ENCODE measurements at places on chromosomes 16 and 17.

DNA sequence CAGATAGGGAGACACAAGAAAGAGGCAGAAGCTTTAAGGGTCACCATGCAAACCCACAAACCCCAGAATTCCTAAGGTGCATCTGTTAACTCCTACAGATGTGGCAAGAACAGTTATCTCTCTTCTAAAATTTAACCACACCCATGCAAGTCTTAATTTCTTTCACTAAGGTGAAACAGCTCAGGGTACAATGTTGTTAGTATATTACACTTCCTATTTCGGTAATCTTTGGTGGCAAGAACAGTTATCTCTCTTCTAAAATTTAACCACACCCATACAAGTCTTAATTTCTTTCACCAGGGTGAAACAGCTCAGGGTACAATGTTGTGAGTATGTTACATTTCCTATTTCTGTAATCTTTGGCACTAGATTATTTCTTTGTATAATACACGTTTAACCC, 6.6 kb downstream of the CCL23 start:
- DNase-seq = no peak

DNA sequence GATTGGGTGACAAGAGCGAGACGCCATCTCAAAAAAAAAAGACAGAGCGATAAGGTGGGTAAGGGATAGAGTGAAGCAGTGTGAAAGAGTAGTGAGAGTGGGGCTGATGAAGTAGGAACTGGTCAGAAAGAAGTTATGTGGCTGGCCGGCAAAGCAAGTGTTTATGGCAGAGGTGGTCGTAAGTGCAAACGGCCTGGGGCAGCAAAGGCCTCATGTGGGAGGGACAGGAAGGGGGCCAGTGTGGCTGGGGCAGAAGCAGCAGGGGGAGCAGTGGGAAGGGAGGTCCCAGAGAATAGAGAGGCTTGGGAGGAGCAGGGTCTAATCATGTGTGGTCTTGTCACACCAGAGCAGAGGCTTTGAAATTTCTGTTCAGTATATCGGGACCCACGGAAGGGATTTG, 186.2 kb downstream of the HS3ST3B1 start:
- DNase-seq = no peak

DNA sequence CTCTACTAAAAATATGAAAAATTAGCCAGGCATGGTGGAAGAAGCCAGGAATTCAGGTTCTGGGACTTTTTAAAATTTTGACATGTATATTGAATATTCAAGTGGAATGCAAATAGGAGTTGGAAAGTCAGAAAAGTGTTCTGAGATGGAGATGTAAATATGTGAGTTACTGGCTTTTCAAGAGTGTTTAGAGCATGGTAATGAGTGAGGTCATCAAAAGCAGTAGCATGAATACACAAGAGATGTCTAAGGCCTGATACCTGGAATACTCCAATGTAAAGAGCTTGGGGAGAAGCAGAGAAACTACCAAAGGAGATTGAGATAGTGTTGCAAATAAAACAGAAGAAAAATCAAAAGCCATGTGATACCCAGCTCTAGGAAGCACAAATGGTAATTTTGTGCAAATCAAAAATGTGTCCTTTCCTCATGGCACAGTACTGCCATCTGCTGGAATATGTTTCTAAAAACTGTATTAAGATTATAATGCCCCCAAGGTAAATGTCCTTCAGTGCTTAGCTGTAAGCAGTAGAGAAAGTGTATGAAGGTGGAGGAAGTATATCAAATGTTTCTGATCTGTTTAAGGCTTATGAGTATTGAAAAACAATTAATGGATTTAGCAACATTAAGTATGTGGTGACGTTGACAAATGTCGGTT, 908.4 kb downstream of the KCNJ18 start:
- peak; percentile 1 for DNase-seq

GRCh38 chr17:65523853-65524664, 37.4 kb downstream of the AXIN2 start:
- DNase-seq = no peak

GRCh38 chr17:2932946-2933345, 130.5 kb downstream of the OR1D5 start:
- no peak for DNase-seq

GRCh38 chr17:58415371-58416055, 1.8 kb downstream of the RNF43 start:
- DNase-seq = no peak

- DNase-seq = peak; percentile 74
These were observed 1.4 kb upstream of the KANSL1 start for GRCh38 chr17:46194393-46195216.

- DNase-seq = no peak
These were observed 42.6 kb upstream of the CLEC18B start for GRCh38 chr16:74463888-74464287.

- no peak for DNase-seq
These were observed 1.4 kb downstream of the DNASE1L2 start for GRCh38 chr16:2237493-2238149.

- DNase-seq = no peak
These were observed 541 bp downstream of the RHBDF2 start for GRCh38 chr17:76500747-76501017.

GRCh38 chr16:49461517-49461951, 87.9 kb downstream of the C16orf78 start:
- DNase-seq = no peak

- DNase-seq = no peak
These were observed 946.3 kb downstream of the KCNJ2 start for GRCh38 chr17:71115669-71115972.

DNA sequence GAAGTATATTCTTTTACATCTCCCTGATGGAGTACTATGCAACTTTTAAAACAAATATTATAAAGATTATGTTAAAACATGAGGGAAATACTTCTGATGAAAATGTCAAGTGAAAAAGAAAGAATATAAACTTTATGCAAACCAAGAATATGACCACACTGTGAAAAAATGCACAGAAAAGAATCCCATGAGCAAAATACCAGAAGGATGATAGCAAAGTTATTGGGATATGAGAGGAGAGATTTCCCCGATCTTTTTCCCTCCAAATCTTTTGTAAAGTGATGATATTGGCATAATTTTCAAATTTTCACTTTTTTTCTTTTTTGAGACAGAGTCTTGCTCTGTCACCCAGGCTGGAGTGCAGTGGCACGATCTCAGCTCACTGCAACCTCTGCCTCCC, 36.6 kb upstream of the SMURF2 start:
- DNase-seq = no peak

DNA sequence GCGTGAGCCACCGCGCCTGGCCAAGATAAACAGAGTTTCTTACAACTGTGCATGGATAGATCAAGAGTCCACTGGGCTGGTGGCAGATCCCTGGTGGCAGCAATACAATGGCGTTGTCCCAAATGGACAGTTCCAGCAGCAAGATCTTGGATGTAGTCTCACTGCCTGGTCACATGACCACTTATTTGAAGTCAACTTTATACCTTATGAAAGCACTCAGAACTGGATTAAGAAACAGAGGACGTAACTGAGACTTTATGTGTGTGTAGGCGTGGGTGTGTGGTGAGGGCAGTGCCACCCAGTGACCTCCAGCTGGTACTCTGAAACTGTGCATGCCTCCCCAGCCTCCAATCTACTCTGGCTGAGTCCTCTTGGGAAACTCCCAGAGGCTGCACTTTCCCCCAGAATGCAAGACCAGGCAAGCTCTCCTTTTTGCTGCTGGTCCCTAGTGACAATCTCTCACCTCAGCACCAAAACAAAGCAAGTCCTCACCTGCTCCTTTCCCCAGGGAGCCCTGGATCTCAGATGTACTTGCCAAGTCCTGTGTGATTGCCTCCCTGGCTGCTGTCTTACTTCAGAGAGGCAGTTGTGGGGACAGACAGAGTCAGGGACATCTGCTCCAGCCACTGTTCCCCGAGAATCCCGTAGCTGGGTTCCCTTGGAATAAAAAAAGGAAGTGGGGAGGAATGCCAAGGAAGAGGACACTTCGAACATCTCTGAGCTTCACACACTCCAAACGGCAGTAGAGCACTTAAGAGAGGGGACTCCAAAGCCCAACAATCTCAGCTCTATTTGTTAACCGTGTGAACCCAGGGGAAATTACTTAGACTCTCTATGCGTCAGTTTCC, 11.7 kb upstream of the ST6GALNAC2 start:
- DNase-seq = no peak

- peak; percentile 48 for DNase-seq
These were observed 14.0 kb upstream of the ELAC2 start for GRCh38 chr17:13031718-13032350.

GRCh38 chr17:17890773-17891759, 54.3 kb upstream of the SREBF1 start:
- DNase-seq = peak; percentile 30

DNA sequence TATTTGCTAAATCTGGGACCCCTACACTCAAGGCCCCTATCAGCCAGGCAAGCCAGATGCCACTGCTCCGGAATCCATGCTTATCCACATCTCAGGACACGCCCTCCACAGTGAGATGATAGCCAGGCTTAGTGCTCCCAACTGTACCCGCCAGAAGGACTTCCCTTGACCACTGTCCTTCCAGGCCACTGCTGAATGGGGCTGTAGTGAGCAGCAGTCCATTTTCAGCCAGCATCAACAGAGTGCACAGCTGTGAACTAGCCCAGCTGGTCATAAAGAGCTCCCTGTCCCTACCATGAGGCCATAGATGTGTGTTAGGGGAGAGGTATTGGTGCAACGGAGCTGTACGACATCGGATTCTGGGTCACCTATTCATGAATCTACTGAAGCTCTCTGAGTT, 13.0 kb upstream of the MED9 start:
- no peak for DNase-seq

DNA sequence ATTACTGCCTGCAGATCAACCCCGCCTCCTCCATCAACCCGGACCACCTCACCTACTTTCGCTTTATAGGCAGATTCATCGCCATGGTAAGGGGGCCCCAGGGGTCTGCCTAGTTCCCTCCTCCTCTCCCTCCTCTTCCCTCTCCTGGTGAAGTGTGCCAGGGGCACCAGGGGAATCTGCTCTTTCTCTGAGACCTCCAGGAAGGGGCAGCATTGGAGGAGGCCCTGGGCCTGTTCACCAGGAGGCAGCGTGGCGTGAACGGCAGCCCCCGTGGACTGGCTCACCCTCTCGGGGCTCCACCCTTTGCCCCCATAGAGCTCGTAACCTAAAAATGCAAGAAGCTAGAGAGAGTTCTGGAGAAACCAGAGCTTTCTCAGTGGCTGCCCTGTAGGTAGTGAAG, 17.1 kb upstream of the CLEC18A start:
- DNase-seq = no peak

DNA sequence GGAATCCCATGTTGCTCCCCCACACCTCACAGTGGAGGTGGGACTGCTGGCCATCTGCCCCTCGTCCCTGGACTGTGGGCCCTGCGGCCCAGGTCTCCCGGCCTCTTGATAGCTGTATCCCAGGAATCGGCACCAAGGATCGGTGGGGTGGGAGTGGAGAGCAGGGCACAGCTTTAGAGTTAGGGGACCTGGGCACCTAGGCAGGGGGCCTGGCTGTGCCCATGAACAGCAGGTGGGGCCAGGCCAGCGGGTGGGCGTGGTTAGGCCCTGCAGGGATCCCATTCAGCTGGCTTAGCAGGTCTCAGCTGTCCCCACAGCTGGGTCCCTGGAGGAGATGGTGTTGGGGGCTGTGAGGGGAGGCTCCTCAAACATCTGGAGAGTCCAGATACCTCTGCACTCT, 49.2 kb downstream of the SREBF1 start:
- DNase-seq = no peak

- peak; percentile 36 for DNase-seq
These were observed 3.7 kb upstream of the CDK3 start for GRCh38 chr17:75996665-75997590.

DNA sequence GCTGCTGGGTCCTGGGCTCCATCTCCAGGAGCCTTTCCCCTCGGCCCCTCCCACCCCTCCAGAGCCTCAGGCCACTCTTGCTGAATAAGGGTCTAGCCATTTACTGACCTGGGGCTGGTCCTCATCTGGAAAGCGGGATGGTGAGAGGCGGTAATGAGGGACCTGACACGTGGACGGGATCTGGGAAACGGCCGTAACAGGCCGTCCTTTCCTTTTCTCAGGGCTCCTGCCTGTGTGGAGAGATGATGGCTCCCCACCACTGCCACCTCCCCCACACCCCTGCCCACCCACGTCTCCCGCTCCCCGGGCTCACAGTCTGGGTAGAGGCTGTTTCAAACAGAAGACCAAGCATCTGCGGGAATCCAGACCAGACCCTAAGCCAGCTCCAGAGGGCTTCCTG, 20.6 kb upstream of the KCNJ12 start:
- DNase-seq = no peak

DNA sequence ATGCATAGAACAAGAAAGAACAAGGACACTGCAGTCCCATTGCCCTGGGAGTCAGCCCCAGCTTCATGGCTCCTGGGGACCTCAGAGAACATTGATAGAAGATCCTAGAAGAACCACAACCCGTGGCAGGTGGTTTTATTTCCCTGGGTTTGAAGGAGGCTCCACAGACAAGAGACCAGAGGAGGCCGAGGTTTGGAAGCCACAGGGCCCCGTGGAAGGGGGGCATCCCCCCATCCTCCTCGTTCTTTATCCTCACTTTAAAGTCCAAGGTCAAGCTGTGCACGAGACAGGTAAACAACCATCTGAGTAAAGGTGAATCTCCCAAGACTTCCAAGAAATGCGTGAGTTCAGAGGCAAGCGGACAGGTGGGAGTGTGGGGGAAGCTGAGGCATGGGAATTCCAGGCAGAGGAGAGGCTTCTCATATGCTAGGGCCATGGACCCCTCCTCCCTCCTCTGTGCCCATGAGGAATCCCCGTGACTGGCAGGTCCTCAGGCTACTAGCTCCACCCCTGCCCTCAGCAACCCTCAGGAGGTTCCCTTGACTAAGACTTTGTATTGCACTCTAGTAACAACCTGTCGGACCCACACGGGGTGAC, 849 bp upstream of the SULT1A1 start:
- no peak for DNase-seq

DNA sequence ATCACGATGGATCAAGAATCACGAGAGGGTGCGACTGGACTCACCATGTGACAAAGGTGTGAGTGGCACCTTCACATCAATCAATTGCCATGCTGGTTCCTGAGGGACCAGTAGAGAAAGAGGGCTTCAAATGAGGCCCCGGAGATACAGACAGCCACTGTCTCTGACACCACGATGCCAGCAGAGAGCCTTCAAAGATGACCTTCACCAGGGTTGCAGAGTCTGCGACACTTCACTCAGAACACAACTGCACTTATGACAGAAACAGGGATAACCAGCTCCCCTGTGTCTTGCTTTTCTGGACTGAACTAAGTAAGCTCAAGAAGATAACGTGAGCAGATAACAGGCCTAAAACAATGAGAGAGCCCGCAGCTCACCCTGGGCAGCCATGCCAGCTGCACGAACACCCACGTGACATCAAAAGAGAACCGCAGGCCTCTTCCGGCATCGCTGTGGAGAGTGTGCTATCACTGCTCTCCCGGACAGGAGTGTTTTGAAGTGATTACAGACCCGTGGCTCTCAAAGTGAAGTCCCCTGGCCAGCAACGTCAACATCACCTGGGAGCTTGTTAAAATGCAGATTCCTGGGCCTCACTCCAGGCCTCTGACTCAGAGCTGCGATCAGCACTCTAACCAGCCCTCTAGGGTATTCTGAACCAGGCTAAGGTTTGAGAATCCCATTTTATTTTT, 36.4 kb downstream of the KLHDC4 start:
- no peak for DNase-seq

DNA sequence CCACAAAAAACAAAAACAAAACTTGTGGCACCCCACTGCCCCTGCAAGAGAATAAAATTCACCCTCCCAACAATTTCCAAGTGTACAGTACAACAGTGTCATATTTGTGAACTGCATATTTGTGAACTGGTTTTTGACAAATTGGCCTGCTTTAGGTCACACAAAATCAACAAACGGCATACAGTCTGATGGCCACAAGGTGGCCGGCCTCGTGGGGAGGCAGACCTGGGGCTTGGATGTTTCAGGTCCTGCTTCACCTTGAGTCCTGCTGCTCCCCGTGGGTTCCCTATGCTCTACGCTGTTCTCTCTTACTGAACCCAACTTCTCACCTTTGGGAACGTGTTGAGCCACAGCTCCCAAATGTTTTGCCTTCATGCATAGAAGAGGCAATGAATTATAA, 102.2 kb downstream of the CDK5R1 start:
- DNase-seq = no peak
